ENCODE measurements at places on chromosomes 1 and 21.

DNA sequence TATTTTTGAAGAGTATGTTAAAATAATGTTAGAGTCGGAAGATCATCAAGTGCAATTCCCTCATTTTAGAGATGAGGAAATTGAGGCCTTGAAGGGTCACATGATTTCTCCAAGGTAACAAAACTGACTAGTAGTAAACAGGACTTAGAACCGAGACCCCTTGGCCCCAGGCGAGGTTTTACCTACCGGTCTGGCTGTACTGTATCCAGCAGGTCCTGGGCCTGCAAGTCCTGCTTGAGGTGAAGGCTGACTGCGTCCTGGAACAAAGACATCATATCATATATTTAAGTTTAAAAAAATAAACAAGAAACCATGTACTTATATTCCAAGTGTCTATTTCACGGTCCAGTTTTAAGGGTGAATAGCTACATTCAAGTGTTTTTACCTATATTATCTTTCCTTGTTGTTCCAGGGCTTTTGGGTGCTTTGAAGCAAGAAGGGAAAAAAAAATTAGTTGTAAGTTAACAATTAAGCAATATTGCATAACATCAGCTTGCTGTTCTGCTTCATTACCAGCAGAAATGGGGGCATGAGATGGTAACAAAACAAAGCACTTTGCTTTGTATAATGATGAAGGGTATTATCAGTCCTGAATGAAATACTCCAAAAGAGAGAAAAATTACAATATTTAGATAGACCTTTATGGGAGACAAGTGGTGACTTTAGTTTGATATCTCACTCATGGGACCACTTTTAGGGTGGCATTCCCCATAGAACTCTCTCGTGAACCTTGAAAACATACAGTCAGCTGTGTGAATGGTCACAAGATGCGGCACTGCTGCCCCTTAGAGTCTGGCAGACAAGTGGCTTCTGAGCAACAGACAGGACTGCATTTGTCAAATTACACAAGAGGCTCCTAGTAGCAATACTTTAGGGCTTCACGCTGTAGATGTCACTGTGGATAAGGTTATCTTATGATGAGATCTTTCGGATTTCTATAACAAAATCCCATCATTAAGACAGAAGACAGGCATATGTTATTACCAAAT is 29.8 kb upstream of the CFAP298 start:
- DNase-seq = no peak

DNA sequence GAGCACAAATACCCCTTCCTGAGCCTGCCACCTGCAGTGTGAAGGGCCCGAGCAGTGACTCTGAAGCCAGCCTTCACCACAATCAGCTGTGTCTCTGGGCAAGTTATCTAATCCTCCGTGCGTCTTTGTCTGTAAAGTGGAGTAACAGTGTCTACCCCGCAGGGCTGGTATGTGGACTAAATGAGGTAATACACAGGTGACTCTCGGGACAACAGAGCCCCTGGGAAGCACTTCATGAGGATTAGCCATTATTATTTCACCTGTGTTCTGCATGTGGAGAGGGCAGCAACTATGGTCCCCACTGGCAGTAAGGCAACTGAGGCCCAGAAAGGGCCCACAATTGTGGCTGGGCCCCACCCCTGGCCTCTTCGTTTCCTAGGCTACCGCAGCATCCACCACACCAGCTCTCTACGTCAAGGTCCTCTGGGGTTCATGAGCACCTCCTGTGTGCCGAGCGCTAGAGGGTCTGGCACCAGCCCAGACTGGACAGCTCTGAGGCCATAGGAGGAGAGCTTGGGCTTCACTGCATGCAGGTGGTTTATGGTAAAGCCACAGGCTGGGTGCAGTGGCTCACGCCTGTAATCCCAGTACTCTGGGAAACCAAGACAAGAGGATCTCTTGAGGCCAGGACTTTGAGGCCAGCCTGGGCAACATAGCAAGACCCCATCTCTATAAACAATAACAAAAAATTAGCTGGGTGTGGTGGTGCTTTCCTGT is 41.3 kb upstream of the LRP8 start:
- no peak for DNase-seq

- DNase-seq = peak; percentile 79
Observed at GRCh38 chr21:45128613-45129188, 54.3 kb downstream of the ADARB1 start.

DNA sequence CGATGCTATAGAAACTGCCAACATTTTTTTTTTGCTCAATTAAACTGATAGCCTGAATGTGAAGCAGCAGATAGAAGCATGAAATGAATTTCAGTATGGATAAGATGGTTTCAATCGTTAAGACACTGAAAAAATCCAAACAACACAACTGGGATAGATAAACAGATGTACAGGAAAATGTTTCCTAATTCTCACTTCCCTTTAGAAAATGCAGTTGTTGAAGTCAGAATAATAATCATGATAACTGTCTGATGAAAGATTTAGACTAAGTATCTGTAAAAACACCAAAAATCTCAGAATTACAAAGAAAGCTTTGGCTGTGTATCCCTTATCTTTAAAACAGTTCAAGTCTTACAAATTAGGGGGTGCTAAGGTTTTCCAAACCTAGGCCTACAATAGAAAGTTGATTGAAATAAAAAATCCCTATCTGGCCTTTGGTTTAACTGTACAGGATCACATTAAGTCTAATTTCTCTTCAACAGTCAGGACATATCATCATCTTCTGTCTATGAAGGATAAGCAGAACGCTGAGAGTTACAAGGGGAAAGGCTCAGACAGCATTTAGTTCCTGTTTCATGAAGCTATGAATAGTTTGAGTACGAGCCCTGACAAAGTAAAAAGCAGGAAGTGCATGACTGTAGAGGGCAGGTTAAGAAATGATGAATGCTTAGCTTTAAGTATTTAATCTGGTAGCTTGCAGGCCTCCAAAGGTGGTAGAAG is 203.2 kb downstream of the APP start:
- DNase-seq = peak; percentile 62

- DNase-seq = peak; percentile 28
Observed at GRCh38 chr1:100539836-100540536, 2.0 kb downstream of the GPR88 start.

GRCh38 chr21:14850394-14850793 is 214.4 kb downstream of the NRIP1 start:
- peak; percentile 50 for DNase-seq

- no peak for DNase-seq
Observed at GRCh38 chr1:10665930-10666850, 130.3 kb downstream of the CASZ1 start.

DNA sequence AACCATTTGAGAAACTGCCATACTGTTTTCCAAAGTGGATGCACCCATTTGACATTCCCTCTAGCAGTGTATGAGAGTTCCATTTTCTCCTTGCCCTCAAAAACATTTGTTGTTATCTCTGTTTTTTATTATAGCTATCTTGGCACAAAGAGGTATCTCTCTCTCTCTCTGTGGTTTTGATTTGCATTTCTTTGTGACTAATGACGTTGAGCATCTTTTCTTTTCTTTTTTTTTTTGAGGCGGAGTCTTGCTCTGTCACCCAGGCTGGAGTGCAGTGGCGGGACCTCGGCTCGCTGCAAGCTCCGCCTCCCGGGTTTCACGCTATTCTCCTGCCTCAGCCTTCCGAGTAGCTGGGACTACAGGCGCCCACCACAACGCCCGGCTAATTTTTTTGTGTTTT is 17.4 kb upstream of the ZMYM6 start:
- no peak for DNase-seq

DNA sequence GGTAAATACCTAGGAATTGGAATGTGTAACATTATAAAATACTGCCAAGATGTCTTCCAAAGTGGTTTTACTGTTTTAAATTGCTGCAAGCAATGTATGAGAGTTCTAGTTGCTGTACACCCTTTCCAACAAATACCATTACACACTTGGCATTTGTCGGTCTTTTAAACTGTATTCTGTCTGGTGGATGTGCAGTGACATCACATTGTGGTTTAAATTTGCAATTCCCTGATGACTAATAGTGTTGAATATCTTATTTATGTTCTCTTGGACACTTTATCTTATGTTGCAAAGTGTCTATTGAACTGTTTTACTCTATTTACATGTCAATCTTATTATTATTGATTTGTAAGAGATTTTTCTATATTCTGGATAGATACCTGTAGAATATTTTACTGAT is 561.2 kb upstream of the B3GALT2 start:
- DNase-seq = peak; percentile 77
